HT1080 (cell line): ENCODE measurements at places on chromosomes 1 and 21. TPM values are rescaled to one million over a fixed set of nuclear protein-coding genes. Genes with fewer than 3 reads are reported as not detected.

DNA sequence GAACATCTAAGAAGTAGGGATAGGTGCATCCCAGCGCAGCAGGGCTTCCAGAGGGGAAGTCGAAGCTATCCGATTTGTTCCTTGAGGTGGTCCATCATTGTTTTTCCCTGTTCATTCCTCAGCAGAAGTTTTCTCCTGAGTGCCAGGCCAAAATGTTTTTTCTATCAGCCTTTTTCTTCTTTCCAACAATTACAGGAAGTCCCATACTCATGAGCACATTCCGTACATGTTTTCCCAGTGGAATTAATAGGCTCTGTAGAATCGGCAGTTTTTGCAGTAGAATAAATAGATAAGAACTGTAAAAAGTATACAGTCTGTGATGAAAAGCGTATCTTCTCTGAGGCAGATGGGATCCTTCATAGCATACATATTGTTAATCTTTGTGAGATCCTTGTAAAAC lies 24.8 kb downstream of the CD101 start:
- no peak for DNase-seq

DNA sequence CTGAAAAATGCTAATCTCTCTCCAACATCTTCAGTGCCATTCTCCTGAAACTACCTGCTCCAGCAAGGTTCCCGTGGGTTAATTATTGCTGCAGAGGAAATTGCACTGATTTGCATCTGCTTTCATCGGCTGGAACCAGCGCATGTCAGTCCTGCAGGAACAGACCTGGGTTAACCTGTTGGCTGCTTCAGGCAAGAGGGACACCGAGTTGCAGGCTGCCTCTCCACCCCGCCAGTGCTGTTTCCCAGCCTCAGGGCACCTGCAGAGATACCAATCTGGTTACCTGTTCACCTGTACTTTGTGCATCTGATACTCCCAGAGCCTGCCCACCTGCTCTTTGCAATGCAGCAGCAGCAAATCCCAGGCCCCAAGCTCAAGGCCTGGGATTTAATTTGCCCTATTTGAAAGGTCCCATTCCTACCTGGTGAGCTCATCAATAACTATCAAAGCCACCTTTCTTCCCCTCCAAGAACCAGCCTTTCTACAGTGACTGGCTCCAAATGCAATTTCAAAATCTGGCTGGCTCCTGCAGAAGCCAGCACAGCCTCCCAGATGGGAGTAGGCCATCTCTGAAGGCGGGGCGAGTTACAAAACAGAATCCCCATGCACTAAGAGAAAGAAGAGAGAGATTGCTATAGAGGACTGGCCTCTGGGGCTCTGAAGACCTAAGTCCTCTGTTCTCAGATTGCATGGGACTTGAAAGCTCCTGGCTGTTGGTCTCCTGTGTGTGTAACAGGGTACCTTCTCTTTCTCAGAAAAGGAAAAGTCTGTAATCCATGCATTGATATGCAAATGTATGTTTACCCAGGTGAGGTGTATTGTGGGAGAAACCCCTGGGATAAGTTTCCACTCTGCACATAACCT lies 67.8 kb downstream of the TOMM20 start:
- no peak for DNase-seq

GRCh38 chr1:63691701-63692425 lies 82.0 kb upstream of the ROR1 start:
- DNase-seq, result peak; percentile 71

DNA sequence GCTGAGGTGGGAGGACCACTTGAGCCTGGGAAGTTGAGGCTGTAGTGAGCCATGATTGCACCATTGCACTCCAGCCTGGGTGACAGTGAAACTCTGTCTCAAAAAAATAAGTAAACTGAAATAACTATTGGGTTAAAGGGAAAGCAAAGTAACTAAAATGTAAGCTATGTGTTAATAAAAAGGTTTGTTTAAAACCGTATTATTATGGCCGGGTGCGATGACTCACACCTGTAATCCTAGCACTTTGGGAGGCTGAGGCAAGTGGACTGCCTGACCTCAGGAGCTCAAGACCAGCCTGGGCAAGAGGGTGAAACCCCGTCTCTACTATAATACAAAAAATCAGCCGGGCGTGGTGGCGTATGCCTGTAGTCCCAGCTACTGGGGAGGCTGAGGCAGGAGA lies 27.0 kb downstream of the NVL start:
- no peak for DNase-seq

DNA sequence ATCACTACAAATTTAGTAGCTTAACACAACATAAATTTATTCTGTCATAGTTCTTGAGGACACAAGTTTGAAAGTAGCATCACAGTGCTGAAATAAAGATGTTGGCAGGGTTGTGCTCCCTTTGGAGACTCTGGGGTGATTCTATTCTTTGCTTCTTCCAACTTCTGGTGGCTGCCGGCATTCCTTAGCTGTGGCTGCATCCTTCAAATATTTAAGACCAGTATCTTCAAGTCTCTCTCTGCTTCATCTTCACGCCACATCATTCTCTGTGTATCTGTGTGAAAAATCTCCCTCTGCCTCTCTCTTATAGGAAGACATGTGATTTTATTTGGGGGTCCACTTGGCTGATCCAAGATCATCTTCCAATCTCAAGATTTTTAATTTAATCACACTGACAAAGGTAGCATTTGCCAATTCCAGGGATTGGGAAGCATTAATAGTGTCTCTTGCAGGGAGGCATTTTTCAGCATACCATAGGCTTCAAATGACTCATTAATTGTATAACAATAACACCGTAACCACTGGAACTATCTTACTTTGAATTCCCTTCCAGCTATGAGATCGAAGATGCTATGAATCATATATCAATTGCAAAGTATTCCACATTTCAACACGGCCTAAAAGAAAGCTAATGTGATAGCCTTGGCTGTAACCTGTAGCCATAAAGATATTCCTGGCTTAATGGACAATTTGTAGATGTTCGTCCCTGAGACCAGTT lies 74.6 kb downstream of the DPT start:
- DNase-seq, result peak; percentile 20

- no peak for DNase-seq
Observed at GRCh38 chr1:109799445-109799844, 35.7 kb upstream of the EPS8L3 start.

DNA sequence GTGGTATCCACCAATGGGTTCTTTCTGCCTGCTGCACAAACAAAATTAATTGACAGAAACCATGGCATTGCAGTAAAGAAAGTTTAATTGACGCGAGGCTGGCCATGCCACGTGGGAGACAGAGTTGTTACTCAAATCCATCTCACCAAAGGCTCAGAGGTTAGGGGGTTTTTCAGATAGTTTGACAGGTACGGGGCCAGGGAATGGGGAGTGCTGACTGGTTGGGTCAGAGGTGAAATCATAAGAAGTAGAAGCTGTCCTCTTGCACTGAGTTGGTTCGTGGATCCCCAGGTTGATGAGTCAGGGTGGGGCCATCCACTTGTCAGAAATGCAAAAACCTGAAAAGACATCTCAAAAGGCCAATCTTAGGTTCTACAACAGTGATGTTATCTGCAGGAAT lies 941 bp upstream of the TBCE start:
- no peak for DNase-seq

GRCh38 chr1:89487972-89488371 lies 36.7 kb upstream of the LRRC8B start:
- DNase-seq, result no peak

- no peak for DNase-seq
Observed at GRCh38 chr1:154999571-155000410, 2.8 kb upstream of the ZBTB7B start.

GRCh38 chr1:212566522-212567479 lies 41.8 kb upstream of the ATF3 start:
- peak; percentile 84 for DNase-seq

GRCh38 chr1:241722947-241723346 lies 70.9 kb downstream of the WDR64 start:
- no peak for DNase-seq

DNA sequence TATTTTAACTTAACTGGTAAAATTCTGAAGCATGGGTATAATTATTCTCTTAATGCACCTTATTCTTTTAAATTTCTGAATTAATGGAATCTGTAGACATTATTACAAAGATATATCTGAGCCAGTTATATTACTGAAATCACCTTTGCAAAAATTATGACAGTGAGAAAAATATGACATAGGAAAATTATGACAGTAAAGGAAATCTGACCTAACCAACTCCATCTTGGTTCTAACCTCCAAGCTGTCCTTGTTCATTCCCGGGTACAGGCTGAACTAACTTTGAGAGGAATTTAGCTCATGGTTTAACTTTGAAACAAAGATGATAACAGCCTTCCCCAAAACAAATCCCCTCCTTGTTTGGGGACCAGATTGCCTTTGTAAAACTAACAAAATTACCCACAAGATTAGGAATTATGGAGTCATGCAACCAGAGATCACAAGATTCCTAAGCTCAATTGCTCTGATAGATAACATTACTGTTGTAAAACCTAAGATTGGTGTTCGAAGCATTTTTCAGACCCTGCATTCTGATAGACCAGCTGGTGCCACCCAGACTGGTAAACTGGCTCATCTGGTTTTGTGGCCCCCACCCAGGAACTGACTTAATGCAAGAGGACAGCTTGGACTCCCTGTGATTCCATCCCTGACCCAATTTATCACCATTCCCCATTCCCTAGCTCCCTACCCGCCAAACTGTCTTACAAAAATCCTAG lies 9.4 kb upstream of the CD55 start:
- DNase-seq, result no peak

DNA sequence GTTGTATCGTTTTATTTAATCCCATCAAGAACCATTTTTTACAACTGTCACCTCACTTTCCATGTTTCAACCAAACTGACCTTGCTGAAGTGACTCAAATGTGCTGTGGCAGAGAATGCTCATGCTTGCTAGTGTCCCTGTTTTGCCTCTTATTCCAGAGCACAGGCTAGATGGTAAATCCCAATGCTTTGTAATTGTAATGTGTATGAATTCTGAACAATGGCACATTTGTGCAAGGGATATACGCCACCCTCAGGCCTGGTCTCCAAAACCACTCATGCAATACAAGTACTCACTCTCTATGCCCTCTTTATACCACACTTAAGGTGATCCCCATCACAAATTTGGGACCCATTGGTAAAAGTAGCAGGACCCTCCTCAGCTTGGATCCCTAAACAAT lies 313.6 kb downstream of the HHIPL2 start:
- no peak for DNase-seq

DNA sequence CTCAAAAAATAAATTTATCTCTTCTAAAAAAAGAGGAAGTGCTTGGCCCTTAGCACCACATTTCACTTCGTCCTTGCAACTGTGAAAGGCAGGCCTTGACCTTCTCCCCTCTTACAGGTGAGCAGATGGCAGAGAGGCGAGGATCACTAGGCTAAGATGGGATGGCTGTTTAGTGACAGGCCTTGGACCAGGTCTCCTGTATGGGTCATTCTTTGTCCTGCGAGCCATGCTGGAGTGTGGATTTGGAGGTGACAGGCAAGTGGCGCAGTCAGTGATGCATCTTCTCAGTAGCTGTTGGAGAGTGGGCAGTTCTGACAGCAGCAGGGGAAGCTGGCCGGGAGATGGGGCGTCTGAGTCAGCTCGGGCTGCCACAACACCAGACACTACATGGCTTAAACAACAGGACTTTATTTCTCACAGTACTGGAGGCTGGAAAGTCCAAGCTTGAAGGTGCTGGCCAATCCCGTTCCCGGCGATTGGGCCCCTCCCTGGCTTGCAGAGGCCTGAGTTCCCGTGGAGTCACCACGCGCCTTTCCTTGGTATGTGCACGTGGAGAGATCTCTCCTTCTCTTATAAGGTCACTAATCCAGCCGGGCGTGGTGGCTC lies 16.5 kb downstream of the SLC27A3 start:
- DNase-seq, result peak; percentile 78

- no peak for DNase-seq
Observed at GRCh38 chr1:7616953-7617352, 154.1 kb upstream of the VAMP3 start.

DNA sequence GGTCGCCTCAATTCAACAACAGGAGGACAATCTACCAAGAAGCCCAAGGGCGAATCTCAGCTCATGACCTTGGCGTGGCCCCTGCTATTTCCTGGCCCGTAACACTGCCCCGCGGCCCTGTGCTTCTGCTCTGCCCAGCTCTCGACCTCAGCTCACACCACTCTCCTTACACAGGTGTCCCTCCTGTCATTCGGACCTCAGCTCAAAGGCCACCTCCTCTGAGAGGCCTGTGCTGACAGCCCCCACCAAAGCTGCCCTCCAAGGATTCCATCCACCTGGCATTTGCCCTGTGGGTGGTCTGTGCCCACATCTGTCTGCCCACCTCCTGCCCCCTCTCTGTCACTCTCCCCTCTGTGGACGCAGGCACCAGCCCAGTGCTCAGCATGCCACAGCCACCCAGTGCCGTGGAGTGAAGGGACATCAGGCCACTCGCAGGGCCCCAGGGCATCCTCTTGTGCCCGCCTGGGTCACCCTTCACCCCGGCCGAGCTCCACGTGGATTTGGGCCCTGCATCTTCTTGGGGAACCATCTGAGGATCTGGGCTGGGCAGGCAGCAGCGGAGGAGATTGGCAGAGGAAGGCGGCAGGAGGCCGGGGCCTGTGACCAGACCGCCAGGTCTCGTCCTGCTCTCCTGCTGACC lies 70.3 kb downstream of the DHRS3 start:
- DNase-seq, result no peak

DNA sequence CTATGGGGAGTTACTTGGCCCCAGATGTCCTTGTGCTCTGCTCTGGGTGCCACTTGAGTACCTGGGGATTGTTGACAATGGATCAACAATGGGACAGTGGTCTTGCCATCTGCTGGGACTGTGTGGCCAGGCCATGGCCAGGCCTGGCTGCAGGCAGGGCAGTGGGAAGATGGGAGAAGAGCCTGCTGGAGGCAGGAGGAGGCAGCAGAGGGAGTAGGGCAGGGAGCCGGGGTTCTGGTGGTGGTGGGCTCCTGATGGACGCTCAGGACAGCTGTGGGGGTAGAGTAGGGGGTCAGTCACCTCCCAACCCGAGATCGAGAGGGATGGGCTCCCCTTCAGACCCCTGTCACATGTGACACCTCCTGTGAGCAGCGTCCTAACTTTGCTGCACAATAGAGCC lies 81.0 kb downstream of the ARHGEF10L start:
- DNase-seq, result no peak

- DNase-seq, result no peak
Observed at GRCh38 chr1:150162582-150162861, 12.8 kb downstream of the PLEKHO1 start.

GRCh38 chr1:172727956-172728603 lies 69.2 kb downstream of the FASLG start:
- peak; percentile 75 for DNase-seq

GRCh38 chr1:205355075-205355453 lies 1.7 kb downstream of the KLHDC8A start:
- DNase-seq, result peak; percentile 25

Gene CFHR3
- 0.20 and 0.76 TPM in 2 replicates for total RNA-seq

Gene GGPS1
- total RNA-seq, result 16.1 and 16.4 TPM in 2 replicates

Gene RHEX
- total RNA-seq, result not detected in 2 replicates

Gene PLD5
- 0.33 and 1.2 TPM in 2 replicates for total RNA-seq

Gene BCAN
- 0.03 TPM in 1 of 2 replicates, not detected in the other for total RNA-seq

Gene HAO2
- not detected in 2 replicates for total RNA-seq

Gene ICOSLG
- total RNA-seq, result 0.03 and 0.37 TPM in 2 replicates

Gene MROH7
- total RNA-seq, result not detected in 2 replicates

Gene AQP10
- total RNA-seq, result not detected in 2 replicates
